ENCODE measurements at places on chromosomes 5 and 9.

DNA sequence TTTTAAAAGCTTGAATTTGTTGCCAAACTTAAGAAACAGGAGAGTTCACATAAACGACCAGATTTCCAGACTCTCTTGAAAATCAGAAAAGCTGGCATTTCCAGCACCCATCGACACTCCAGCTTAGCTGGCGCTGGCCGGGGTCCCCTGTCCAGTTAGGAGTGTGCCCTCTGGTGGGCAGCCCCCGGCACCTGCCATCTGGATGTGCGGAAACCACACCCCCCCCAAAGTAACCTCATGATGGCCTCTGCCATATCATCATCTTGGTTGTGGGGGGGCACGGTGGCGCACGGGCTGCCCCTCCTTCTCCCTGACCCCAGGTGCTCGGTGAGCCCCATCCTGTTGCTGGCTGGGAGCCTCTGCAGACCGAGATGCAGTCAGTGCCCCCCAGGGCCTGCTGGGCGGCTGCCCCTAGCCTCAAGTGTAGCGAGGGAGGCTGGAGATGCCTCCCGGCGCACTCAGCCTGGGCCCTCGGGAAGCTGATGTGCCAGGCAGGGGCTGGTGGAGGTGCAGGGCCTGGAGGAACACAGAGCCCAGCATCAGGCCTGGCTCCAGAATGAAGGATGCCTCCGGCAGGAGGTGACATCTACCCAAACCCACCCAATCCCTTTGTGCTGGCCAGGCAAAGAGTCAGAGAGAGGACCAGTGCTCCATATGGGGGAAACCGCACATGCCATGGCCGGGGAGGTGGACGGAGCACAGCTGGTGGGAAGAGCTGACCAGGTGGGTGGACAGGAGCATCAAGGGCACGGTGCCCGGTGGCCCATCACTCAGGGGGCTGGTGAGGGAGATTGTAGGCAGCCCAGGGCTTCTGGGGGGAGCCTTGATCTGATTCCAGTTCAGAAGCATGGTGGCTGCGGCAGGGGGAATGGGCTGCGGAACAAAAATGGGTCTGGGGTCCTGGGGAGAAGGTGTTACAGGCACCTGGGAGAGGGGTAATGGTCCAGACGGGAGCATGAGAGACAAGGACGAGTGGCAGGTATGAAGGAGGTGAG lies 70.6 kb downstream of the ADAMTS2 start:
- DNase-seq = no peak

DNA sequence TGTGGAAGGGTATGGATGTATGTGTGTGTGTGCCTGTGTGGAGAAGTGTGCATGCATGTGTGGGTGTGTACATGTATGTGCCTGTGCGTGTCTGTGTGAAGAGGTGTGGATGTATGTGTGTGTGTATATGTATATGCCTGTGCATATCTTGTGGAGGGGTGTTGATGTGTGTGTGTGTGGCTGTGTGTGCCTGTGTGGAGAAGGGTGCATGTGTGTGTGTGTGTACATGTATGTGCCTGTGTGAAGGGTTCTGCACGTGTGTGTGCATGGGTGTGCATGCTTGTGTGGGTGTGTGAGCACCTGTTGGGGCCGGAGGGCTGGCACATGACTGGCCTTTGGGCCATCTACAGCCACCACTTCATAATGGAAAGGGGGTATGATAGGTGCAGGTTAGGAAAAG lies 291.4 kb downstream of the IRX2 start:
- DNase-seq = no peak

DNA sequence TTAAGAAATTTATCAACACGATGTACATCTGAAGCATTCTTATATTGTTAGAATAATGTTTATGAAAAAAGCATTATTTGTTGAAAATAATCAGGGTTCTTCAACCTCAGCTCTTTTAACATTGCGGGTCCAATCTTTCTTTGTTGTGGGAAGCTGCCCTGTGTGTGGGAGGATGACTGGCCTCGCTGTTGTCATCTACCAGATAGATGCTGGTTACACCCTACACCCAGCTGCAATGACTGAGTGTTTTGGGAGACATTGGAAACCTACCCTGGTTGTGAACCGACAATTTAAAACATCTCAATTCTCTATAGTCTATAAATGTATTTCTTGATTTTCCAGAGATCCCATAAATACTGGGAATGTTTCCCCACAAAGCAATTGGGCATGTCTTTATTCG lies 794.2 kb upstream of the CDH10 start:
- no peak for DNase-seq

DNA sequence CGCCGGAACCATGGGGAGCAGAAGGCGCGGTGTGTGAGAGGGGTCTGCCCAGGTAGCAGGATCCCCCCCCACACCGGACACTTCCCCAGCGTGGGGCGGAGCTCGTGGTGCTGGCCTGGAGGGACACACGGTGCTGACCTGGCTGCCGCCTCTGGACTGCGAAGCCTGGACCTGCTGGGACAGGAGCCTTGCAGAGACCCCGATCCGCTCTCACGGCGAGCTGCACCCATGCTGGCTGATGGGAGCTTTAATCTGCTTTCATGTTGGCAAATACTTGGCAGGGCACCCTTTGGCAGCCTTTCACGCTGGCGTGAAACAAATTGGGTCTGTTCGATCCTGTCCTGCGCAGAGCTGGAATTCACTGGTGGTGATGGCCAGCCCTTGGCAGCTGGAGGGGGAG lies 7.4 kb downstream of the NKD2 start:
- DNase-seq = no peak

DNA sequence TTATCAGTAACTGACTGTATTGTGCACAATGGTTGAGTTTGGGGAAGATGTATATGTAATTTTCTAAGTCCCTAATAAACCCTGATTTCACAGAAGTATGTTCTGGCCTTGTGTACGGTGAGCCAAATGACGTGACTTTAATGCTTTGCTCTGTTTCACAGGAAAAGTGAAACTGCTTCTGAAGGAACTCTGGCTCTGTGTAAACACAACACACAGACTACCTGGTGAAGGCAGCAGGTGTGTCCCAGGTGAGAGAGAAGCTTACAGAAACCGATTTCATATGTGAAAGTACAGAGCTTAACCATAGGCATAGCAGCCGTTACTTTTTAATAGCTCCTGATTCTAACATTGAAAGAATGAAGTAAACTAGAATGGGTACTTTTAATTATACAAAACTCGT lies 31.9 kb downstream of the ICE1 start:
- DNase-seq = no peak

DNA sequence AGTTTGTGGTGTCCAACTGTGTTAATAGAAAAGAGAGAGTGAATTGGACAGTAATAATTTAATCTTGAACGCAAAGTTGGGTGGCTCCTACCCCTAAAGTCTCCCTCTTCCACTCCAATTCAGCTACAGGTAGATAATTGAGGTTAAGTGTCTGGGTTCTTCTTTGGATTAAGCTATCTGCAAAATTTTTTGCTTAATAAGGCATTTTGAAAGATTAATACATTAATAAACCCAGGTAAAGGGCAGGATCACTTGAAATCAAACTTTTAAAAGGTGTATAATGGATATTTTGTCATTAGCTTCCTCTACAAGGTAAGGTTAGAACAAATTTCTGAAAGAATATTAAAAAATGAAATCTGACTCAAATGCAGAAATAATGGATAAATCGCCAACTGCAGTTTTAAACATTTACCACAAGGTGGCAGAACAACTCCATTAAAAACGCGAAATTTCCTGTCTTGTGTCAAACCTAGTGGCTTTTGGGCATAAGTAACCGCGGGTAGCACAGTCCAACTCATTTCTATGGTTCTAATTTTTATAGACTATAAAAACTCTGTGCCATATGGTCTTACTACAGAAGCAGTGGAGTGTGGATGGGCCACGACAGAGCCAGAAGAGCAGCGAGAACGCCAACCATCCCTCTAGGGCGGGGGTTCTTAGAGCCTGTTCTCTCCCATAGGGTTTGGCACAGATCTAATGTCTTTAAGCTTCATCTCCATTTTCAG lies 276.5 kb downstream of the ARHGEF28 start:
- no peak for DNase-seq

DNA sequence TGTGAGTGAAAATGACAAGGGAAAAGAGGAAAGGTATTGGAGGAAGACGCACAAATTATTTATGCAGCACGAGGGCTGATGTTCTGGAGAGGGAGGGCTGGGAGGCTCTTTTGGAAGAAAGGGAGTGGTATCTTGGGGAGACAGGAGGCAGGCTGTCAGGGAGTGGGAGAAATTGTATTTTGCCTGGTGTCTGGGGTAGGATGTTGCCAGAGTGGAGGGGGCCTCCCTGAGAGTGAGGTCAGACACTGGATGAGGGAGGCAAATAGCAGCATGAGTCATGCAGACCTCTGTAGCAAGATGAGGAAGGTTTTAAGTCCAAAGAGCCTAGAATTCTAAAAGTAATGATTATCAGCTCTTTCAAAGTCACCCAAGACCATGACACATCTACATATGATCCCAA lies 158.0 kb downstream of the DMRT2 start:
- no peak for DNase-seq

- no peak for DNase-seq
Measured at GRCh38 chr5:109454731-109455505, 45.1 kb upstream of the PJA2 start.

DNA sequence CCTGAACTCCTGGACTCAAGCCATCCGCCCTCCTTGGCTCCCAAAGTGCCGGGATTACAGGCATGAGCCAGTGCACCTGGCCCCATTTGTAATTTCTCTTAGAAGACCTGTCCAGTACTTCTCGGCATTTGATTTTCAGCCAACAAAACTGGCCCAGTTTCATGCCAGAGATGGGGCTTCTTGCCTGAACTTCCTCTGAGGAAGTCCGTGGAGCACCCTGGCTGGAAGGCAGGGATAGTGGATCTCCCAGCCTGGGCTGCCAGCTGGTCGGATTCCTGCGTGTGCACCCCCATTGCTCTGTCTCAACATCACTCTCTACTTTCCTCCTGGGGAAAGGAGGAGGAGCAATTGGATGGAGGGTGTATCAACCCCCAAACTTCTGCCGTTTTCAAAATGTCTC lies 39.0 kb downstream of the FAM78A start:
- DNase-seq = no peak

- DNase-seq = no peak
Measured at GRCh38 chr9:20226345-20226744, 396.0 kb downstream of the MLLT3 start.

DNA sequence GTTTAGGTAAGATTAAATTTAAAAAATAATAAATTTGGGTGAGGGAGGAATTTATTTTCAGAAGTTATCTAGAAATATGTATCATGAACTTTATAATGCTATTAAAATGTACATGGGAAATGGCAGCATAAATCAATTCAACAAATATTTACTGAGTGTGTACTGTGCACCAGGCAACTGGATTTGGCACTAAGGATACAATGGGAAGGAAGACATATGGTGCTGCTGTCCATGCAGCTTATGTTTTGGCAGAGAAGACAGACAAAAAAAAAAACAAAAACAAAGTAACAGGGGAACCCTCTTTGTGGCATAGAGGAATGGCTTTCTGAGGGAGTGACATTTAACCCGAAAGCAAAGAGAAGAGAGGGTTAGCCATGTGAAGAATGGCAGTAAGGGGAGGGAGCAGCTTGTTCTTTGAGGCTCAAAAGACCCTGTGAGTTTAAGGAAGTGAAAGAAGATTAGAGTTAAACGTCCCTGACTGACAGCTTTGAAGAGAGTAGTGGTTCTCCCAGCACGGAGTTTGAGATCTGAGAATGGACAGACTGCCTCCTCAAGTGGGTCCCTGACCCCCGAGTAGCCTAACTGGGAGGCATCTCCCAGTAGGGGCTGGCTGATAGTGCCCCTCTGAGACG lies 23.9 kb downstream of the CNTRL start:
- DNase-seq = no peak

- no peak for DNase-seq
Measured at GRCh38 chr5:147989994-147990393, 73.8 kb upstream of the SPINK5 start.

DNA sequence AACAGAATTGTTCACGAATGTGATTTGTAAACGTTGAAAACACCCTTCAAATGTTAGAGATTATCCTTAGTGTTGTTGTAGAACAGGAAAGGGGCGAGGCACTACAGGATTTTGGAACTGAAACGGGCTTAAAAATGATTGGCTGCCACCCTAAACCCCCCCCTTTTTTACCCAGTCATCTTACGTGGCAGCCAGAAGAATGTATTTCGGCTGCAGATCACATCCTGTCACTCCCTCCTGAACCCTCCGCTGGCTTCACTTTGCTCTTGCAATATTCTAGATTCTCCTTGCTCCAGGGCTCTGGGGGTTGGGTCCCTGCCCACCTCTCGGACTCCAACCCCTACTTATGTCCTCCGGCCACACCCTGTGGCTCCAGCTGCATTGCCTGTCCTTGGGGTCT lies 13.9 kb upstream of the UNC5A start:
- no peak for DNase-seq

DNA sequence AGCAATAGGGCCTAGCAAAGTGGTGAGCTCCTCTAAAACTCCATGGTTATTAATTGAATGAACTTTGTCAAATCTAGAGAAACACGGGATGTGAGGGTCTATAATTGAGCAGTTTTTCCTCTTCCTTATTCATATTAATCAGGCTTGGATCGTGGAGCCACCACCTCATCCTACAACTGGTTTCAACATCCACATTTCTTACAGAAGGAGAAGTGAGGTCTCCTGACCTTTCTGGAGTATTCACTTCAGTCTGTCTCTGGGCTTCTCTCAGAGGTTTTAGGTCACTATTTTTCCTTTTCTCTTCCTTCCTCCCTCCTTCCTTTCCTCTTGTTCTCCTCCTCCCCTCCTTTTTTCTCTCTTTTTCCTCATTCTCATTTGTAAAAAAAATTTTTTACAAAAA lies 177.3 kb upstream of the ACTBL2 start:
- DNase-seq = no peak

- no peak for DNase-seq
Measured at GRCh38 chr5:142613271-142613671, 72.6 kb downstream of the FGF1 start.

DNA sequence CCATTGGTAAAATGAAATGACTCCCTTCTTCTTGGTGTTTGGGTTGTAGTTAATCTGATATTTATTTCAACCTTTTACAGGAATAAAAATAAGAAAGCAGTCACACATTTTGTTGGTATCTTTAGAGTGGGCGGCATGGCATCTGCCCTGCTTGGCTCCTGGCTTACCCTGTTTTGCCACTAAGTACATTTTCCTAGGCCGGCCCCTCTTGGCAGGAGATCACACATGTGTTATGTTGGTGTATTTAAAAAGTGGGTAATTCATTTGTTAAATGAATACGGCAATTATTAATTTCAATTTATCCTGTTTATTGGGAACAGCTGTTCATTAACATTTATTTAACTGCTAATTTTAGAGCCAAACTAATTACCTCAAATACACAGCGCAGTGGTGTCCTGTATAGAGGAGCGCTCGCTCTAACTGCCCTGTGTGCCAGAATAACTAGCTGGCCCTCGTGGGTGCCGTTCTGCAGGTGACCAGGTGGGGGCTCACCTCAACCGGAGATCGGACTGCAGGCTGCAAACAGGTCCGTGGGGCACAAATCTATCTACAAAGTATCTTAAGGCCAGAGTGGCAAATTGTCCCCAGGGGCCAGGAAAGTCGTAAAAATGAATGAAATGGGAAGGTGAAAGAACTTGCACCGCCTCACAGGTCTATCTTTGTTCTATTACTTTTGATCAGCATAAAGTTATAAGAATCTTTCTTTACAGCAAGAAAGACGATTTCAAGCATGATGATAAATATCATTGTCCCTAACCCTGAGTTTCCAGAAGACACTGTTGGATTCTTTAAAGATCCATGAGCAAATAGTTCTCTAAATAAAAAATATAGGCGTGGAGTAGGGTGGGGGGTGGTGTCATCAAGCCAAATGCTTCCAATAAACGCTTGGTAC lies 26.2 kb upstream of the GPR151 start:
- peak; percentile 82 for DNase-seq

All from coronary artery (tissue), 2 donors.